ENCODE measurements at places on chromosomes 7 and 10.

- no peak for DNase-seq
Measured at GRCh38 chr10:123796736-123797135, 94.9 kb downstream of the CPXM2 start.

- peak; percentile 29 for DNase-seq
Measured at GRCh38 chr10:24952707-24953645, 570 bp upstream of the PRTFDC1 start.

DNA sequence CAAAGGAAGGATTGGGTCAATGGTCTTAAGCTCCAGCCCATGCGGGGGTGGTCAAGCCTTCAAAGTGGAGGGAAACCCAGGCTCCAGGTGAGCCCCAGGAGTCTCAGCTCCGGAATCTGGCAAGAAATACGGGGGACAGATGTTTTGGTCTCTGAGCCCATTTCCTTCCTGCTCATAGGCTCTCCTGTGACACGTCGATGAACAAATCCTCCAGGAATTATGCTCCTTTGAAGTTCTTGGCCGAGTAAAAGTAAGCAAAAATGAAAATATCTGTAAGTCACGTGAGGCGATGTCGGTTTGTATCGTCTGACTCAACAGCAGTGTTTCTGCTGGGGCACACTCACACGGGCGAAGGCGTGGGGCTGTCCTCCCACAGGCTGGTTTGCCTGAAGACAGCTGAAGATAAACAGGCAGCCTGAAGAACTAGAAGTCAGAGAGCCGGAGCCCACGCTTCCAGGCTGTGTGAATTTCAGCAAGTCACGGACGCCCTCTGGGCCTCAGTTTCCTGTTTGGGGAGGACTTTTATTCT is 52.6 kb upstream of the SMNDC1 start:
- DNase-seq, result no peak

GRCh38 chr10:124354411-124355382 is 64.0 kb downstream of the OAT start:
- no peak for DNase-seq

Measured in naive thymus-derived CD8-positive, alpha-beta T cell (primary cell).